ENCODE measurements at places on chromosomes 1 and 21.

- no peak for DNase-seq
Observed at GRCh38 chr1:111463029-111463683, 10.6 kb upstream of the C1orf162 start.

DNA sequence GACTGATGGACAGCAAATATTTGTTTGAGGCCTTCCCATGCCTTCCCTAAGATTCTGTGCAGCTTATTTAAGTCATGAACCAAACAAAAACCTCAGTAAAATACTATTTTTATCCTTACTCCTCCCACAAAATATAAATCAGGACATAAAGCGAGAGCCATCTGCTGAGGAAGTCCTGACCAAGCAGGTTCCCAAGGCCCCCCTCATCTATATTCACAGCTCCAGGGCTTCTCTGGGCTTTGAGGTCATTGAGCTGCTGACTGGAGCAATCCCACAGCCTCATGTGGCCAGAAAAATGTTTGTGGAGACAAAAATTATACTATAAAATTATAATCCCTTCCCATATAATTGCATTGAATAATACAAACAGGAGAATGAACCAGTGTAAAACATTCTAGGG lies 846.2 kb downstream of the ADGRL2 start:
- DNase-seq: no peak

DNA sequence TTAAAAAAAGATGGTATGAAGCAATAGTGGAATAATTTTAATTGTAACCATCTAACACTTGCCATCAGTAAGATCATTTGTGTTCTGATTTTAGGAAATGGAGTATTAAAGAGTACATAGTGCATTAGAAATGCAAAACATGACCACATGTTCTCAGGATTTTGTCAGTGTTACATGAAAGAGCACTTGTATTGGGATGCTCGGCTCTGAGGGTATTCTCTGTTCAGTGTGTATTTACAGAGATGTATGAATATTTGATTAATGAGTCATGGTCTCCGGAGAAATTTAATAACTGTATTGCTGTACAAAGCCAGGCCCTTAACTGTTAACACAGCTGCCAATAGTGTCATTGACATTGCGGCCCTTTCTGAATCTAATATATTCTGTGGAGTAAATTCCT lies 91.7 kb downstream of the ATG4C start:
- DNase-seq: no peak

- no peak for DNase-seq
Observed at GRCh38 chr1:193909406-193910082, 723.1 kb upstream of the B3GALT2 start.

DNA sequence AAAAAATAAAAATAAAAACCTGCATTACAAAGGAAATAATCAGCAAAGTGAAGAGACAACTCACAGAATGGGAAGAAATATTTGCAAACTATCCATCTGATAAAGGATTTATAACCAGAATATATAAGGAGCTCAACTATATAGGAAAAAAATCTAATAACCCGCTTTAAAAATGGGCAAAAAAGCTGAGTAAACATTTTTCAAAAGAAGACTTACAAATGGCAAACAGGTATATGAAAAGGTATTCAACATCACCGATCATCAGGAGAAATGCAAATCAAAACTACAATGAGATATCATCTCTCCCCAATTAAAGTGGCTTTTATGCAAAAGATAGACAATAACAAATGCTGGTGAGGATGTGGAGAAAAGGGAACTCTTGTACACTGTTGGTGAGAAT lies 3.8 kb upstream of the GNG5 start:
- DNase-seq: no peak

Data from CD4-positive, CD25-positive, alpha-beta regulatory T cell (primary cell).